SJSA1 (cell line): ENCODE measurements at places on chromosomes 5 and 9. TPM values are rescaled to one million over a fixed set of nuclear protein-coding genes. Genes with fewer than 3 reads are reported as not detected.

The CDKN2A gene
- 198 and 290 TPM in 2 replicates for total RNA-seq

The SV2C gene
- not detected in 2 replicates for total RNA-seq

The SAXO1 gene
- total RNA-seq: not detected in 2 replicates

The GFI1B gene
- total RNA-seq: 0.05 TPM in 1 of 2 replicates, not detected in the other

The EGFL7 gene
- total RNA-seq: 0.08 TPM in 1 of 2 replicates, not detected in the other

The SNX2 gene
- 70.0 and 91.4 TPM in 2 replicates for total RNA-seq

The SLC6A3 gene
- not detected in 2 replicates for total RNA-seq

The HRCT1 gene
- 0.63 TPM in 1 of 2 replicates, not detected in the other for total RNA-seq

The SMC5 gene
- 21.5 and 30.2 TPM in 2 replicates for total RNA-seq

GRCh38 chr5:115068239-115069086 is 101.2 kb downstream of the TRIM36 start:
- DNase-seq: peak; percentile 40

DNA sequence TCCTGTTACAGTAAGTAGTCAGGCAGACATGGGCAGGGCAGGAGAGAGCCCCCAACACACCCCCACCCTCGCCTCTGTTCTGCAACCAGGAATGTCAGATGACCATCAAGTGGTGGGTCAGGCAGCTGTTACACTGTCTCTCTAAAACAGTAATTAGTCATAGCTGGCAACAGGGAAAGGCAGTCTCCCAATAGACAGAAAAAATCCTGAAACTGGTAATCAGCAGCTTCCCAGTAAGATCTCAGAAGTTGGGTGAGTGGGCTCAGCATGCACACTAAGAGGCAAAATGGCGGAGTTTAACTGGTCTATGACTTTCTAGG is 90.2 kb downstream of the C5orf15 start:
- DNase-seq: no peak

DNA sequence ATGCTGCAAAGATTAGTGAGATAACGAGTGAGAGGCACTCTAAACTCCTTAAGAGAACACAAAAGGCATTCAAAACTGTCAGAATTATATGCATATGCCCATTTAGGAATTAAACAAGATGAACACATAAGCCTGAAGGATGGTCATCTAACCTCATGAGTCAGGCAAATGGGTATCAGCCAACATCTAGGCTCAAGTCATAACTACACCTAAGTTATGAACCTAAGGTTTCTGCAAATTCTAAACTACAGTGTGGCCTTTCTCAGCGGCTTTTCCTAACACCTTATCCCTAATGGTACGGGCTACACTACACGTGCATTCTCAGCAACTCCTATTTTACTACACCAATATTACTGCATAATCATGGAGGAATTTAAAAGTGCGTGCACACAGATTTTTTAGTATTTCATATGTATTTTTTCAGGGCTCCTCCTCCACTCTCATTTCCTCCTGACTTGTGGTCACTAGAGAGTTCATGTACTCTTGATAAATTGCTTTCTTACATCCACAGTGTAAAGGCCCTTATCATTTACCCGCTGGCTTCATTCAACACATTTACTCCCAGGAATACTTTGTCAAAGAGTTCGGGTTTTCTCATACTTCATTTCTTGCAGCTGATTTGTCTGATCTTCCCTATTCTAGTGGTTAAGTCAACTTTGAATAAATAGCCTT is 316.5 kb downstream of the BNC2 start:
- no peak for DNase-seq

- no peak for DNase-seq
Observed at GRCh38 chr9:71897577-71897976, 13.4 kb downstream of the ABHD17B start.

- peak; percentile 84 for DNase-seq
Observed at GRCh38 chr5:86979811-86980411, 287.8 kb upstream of the RASA1 start.

- no peak for DNase-seq
Observed at GRCh38 chr5:173396311-173396993, 68.2 kb upstream of the STC2 start.

DNA sequence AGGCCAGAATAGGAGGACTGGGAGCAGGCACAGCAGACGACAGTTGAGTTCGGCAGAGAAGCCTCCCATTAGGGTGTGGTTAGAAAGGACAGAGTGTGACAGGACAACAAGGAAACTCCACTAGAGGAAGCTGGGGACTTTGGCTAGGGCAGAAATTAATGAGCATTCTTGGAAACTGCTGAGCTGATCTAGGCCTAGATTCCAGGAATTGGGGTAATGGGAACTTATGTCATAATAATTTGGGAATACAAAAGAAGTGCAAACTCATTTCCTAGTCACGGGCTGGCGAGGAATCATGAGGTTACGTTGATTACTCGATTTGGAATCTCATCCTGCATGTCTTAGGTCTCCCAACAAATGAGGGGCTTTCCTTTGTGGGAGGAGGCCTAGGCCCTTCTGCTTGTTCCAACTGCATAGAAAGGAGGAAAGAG is 144.6 kb upstream of the RPS23 start:
- DNase-seq: no peak

GRCh38 chr5:10875201-10875768 is 114.3 kb upstream of the DAP start:
- no peak for DNase-seq

DNA sequence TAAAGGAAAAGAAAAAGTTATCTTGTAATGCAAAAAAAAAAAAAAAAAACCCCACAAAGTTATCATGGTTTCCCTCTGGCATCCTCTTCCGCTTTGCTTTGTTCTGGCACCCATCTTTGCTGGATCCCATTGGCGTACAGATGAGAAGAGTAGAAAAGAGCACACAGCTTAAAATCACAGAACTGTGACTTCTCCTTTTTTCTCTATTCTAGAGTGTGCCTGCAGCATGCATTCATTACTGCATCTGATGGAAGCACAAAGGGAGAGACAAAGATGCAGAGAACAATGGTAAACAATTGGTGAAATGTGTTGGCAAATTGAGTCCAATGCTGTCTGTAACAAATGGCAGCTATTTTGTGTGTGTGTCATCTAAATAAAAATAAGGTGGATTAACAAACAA is 440.8 kb upstream of the PIK3R1 start:
- no peak for DNase-seq

DNA sequence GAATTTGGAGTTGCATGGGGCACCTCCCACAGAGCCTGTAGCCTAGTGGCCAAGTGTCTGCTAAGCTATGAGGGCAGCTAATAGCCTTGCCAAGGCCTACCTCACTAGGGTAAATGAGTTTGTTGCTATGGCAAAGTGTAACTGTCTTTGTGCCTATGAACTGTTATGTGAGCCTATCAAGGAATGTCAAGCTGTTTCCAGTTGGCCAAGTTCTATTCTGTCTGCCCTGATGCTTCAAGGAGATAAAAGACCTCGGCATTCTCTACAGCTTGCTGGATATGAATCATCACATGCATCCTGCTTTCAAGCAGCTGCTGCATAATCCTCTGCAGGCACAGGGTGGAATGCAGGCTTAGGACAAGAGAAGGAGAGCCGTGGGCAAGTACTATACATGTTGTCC is 69.8 kb upstream of the CCDC112 start:
- DNase-seq: peak; percentile 85

DNA sequence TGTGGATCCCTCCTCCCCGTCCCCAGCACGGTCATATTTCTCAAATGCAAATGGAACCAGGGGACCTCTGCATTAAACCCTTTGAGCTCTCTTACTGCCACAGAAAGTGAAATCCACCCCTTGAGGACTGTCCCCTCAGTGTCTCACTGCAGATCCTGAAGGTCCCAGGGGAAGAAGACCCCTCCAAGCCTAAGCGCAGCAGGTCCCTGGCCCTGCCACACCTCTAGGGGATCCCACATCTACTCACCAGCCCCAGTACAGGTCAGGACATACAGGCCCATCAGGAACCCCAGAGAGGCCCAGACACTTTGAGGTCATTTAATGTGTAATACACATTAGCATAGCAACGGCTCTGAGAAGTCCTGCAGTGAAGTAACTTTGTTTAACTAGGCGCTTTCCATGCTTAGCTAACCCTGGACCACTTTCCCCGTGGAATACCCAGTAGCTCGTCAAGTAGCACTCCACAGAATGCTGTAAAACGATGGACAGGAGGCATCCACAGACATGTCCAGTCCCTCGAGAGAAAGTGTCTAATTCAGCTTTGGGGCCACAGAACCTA is 54.7 kb upstream of the ALDH1B1 start:
- DNase-seq: no peak

DNA sequence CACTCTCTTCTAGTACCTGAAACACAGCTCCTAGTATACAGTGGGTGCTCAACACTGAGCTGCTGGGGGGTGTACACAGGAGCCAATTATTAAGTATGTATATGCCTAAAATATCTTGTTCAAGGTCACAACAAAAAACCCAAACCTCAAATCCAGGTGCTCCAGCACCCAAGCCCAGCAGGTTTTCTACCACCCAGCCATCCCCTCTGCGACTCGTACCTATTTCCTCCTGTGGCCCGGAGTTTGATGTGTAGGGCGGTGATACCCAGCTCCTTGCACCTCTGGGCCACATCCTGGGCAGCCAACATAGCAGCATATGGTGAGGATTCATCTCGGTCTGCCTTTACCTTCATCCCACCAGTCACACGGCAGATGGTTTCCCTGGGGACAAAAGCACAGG is 3.0 kb downstream of the RPS14 start:
- no peak for DNase-seq

- DNase-seq: no peak
Observed at GRCh38 chr5:138936968-138937345, 61.8 kb upstream of the LRRTM2 start.

DNA sequence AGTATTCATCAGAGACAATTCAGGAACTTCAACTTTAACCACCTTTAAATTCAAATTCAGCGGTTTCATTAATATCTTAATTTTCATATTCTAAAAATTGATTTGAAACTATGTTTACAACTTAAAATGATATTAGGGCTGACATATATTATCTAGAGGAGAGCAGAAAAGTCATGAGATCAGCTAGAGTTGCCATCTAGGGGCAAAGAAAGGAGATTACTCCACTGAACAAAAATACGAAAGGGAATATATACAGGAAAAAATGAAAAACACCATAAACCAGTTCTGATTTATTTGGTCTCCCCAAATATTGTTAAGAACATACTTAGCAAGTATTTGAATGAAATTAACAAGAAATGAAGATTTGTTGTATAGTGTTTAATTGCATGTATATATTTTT is 946.3 kb downstream of the DTWD2 start:
- no peak for DNase-seq

- DNase-seq: no peak
Observed at GRCh38 chr9:109114670-109115069, 5.1 kb downstream of the TMEM245 start.
